Neural progenitor cell (in vitro differentiated cells): ENCODE measurements at places on chromosomes 1 and 21. TPM values are rescaled to one million over a fixed set of nuclear protein-coding genes. Genes with fewer than 3 reads are reported as not detected.

DNA sequence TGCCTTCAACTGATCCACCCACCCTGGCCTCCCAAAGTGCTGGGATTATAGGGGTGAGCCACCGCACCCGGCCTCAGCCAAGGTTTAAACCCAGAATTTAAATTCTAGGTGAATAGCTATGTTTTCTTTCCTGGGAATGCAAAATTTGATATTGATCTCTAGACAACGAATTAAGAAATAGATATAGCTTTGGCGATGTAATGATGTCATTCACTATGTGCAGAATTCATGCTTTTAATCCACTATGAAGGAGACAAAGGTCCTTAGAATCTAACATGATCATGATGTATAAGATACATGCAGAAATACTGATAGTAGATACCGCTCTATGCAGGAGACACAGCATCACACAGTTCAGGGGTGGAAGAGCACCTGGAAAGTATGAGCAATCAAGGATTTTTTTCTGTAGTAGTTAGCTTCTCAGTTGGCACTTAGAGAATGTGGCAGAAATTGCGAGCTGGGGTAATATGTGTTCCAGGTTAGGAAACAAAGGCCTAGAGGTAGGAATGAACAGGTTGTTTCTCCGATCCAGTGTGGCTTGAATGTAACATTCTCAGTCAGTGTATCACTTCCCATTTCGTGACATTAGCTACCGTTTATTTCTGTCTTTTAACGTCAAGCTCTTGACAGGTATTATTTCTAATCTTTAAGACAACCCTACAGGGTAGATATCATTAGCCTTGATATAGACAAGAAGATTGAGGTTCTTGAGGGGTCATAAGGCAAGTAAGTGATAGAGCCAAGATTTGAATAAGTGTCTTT is 3.0 kb upstream of the CEP350 start:
- no peak for DNase-seq

- no peak for DNase-seq
Observed at GRCh38 chr1:31105646-31106045, 40.1 kb upstream of the PUM1 start.

DNA sequence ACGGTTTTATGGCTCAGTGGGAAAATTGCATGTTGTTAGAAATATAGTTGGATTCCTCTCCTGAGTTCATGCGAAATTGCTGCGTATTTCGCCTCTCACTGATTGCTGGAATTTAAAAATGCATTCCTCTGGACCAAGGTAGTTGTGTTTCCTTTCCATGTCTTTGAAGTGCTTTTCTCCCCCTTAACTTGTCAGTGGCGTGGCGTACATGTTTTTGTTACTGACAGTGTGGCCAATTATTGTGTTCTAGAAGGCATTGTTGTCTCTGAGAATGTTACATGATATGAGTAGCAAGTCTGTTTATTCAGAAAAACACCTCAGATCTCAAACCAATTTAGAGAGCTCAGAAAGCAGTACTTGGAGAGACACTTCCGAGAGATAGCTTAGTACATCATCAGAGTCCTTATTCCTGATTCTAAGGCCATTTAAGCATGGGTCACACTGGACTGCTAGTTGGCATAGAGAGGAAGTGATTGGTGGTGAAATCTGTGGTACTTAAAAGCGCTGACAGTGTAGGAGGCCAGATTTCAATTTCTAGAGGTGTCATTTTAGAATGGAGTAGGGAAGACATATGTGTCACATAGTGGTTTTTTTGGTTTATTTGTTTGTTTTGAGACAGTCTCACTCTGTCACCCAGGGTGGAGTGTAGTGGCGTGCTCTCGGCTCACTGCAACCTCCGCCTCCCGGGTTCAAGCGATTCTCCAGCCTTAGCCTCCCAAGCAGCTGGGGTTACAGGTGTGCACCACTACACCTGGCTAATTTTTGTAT is 184.4 kb downstream of the RYR2 start:
- DNase-seq, result no peak

GRCh38 chr1:33056426-33056825 is 19.7 kb upstream of the AK2 start:
- no peak for DNase-seq

GRCh38 chr21:44800103-44800502 is 1.5 kb downstream of the UBE2G2 start:
- peak; percentile 52 for DNase-seq

The IQCC gene
- 5.6 and 5.8 TPM in 2 replicates for total RNA-seq

The NUDT4B gene
- total RNA-seq, result 10.9 and 21.5 TPM in 2 replicates

The ISG20L2 gene
- 17.4 and 23.7 TPM in 2 replicates for total RNA-seq
